ENCODE measurements at places on chromosomes 6 and 20.

- no peak for DNase-seq
These were observed 78.0 kb downstream of the SLC22A3 start for GRCh38 chr6:160426136-160426535.

DNA sequence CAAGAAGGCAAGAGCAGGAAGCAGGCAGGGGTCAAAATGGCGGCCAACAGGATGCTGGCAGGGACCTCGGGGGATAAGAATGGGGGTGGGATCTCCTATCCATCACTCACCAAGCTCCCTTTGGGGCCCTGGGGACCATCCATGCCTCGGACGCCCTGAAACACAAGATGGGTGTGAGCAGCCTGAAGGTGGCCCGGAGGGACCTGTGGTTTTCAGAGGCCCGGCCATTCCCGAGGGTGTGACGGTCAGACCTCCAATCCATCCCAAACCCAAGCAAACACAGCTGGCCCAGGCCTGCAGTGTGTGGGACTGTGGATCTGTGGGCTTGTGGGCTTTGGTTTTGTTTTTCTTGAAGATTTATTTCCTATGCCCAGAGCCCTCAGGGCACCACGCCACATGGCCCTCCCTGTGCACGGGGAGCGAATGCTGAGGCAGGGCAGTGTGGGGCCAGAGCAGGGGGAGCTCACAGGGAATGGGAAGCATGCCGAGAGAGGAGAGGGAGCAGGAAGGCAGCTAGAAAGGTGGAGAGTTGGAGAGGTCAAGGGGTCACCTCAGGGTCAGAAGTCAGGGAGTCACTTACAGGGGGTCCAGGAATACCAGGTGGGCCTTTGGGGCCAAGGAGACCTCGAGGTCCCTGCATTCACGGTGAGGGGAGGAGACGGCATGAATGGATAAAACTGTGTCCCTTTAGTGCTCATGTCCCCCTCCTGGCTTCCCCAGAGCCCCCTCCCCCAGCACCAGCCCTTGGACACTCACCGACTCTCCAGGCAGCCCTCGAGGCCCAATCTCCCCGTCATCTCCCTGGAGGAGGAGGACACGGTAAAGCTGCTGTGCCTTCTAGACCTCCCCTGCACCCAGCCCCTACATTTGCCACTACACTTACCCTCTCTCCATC, 14.5 kb downstream of the COL11A2 start:
- no peak for DNase-seq

- no peak for DNase-seq
These were observed 147.0 kb downstream of the MTFR2 start for GRCh38 chr6:136102991-136103688.

- DNase-seq = no peak
These were observed 11.3 kb upstream of the ABRACL start for GRCh38 chr6:139017227-139017626.

DNA sequence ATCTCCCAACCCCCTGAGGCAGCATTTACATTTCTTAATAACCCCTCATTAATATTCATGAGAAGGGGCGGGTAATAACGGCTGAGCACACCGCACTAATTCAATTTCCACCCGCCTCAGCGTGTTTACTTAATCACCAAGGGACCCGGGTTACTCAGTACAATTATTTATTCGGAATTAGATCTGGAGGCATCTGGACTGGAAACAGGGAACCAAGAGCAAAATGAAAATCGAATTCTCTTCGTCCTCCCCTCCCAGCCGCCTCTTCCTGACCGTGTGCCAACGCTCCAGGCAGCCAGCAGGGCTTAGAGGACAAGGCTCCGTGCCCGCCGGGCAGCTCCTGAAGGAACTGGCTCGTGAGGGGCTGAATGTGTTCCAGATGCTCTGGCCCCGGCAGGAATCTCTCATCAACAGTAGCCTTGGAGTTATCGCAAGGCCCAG, 23.5 kb upstream of the CTNNBL1 start:
- DNase-seq = no peak

GRCh38 chr6:37916675-37917074, 97.1 kb downstream of the ZFAND3 start:
- no peak for DNase-seq

GRCh38 chr6:111437573-111437972, 45.4 kb downstream of the REV3L start:
- DNase-seq = no peak

DNA sequence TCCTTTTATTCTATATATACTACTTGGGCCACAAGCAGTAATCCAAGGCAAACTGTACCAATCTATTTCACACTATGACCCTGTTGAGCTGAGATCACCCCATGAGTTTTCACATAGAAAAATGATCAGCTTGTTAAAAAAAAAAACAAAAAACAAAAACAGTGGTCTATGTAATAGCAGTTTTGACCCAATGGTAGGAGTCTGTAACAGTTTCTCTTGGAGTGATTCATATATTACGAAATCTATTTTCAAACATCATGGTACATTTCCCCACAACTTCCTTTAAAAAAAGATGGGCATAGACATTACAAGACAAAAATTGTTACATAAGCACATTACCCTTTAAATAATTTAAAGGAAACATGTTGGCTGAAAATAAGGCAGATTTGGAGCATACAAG, 78.1 kb downstream of the PRSS35 start:
- DNase-seq = no peak

DNA sequence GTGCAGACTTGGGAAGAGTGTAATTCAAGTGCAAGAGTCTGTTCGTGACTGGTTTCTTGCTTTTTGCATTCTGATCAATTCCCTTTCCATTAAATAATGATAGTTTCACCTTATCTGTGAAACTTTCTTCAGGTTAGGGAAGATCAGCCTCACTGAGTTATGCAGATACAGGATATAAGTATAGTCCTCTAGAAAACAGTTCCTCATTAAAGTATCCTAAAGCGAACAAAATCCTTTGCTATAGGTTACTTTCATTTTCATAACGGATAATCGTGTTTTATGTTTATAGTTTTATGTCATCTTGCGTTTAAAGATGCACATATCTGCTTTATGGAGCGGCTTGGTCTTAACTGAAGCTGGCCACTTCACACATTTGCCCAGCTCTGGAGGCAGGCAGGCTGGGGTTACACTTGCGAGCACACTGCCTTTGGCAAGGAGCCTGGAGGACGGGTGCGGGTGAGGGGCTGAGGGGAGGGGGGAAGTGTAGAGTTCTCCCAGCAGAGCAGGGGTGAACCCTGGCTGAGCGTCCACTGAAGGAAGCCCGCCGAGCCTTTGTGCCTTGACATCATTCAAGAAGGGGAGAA, 123.5 kb upstream of the IFNGR1 start:
- DNase-seq = no peak

DNA sequence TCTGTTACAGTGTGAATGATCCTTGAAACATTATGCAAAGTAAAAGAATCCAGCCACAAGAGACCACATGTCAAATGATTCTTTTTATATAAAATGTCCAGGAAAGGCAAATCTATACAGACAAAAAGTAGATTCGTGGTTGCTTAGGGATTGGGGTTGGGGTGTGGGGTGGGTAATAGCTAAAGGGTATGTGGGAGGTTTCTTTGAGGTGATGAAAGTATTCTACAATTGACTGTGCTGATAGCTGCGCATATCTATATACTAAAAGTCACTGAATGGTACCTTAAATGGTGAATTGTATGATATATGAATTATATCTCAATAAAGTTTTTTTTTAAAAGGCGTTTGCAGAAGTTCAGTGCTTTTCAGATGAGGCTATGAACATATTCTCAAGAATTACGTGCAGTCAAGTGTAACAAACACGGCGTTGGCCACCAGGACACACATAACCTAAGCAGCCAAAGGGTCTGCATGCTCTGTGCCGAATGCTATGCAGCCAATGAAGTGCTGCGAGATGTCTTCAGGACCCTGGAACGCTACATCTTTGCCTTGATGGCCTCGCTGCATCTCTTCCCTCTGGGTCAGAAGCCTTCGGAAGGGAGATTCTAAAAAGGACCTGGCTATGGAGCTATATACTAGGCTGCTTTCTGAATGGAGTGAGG, 96.9 kb downstream of the SCML4 start:
- DNase-seq = no peak

GRCh38 chr6:158328952-158329351, 16.7 kb downstream of the TULP4 start:
- DNase-seq = no peak

- DNase-seq = no peak
These were observed 176.2 kb downstream of the KIF16B start for GRCh38 chr20:16397086-16397485.

DNA sequence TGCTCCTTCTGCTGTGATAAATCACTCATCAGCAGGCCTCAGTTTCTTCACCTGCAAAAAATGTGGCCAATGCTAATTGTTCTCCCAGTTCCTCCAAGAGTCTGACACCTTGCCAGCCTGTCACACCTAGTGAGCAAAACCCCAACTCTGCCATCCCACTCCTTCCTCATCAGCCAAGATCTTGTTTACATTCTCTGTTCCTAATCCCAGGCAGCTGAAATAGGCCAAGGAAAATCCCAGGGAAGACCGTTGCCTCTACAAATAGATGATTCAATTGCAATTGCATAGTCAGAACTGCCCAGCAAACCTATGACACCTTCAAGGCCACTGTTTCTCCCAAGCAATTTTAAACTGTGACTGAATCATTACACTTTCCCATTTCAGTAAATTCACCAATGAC, 78.7 kb downstream of the GMDS start:
- no peak for DNase-seq

DNA sequence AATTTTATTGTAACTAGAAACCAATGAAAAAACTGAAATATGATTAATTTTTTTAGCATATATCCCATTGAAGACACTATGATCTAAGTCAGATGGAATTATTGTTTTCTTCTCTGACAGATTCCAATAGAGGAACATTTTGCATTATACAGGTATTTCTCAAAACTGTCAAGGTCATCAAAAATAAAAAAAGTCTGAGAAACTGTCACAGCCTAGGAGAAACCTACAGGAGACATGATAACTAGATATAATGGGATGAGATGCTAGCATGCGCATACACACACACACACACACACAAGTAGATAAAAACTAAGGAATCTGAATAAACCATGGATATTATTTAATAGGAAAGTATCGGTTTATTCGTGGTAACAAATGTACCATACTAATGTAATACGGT, 161.9 kb upstream of the HCRTR2 start:
- no peak for DNase-seq

- no peak for DNase-seq
These were observed 271.3 kb downstream of the ESR1 start for GRCh38 chr6:152078804-152079203.

DNA sequence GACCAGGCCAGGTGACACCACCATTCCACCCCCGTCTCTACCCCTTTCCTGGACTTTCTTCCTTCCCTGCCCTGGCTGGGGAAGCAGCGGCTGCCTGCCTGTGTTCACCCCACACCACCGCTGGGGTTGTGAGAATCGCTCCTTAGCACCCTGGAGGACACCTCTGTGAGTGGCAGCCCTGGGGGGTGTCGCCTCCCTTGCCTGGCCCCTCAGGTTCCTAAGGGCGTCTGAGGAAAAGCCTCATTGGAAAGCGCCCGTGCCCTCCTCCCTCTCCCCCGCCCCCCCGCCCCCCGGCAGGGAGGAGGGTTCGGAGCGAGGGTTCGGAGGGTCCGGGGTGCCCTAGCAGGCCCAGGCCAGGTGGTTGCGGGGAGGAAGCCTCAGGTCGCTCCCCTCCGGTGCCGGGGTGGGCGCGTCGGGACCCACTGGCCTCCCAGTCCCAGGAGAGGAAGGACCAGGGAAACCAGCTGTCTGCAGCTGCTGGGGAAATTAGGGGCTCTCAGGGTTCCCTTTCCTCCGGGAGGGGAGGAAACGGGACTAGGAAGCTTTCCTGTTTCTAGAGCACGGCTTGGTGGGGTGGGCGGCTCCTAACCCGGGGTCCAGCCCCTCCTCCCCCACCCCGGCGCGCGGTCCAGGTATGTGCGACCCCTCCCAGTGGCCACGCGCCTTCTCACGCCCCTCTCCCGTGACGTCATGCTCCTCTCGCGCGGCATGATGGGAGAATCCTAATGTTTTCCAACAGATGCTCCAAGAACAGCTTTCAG, at the start of gene PHACTR3:
TSS of gene PHACTR3 (plus strand) at position 760 of the 761 bp plus-strand sequence. CDS start 475 bp downstream, outside the sequence.
- no peak for DNase-seq

- DNase-seq = no peak
These were observed 1.5 kb downstream of the COL20A1 start for GRCh38 chr20:63294536-63294900.

DNA sequence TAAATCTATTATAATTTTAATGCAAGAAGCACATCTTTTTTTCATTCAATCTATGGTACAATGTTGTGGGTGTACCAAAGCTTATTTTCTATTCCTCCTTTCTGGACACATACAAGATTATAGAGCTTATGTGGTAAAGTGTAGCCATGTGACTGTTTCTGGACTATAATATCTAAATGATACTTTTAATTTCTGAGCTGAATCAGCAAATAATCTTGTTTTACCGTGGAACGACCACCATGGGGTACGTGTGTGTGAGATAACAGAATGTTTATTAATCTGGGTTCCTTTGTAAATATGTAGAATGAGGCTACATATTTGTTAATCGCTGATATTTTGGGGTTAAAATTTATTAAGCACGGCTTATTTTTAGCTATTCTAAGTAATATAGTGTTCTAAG, 111.5 kb upstream of the EYS start:
- no peak for DNase-seq

Data from cortex of kidney (tissue), 1 donor.